ENCODE measurements at places on chromosomes 7 and 10.

DNA sequence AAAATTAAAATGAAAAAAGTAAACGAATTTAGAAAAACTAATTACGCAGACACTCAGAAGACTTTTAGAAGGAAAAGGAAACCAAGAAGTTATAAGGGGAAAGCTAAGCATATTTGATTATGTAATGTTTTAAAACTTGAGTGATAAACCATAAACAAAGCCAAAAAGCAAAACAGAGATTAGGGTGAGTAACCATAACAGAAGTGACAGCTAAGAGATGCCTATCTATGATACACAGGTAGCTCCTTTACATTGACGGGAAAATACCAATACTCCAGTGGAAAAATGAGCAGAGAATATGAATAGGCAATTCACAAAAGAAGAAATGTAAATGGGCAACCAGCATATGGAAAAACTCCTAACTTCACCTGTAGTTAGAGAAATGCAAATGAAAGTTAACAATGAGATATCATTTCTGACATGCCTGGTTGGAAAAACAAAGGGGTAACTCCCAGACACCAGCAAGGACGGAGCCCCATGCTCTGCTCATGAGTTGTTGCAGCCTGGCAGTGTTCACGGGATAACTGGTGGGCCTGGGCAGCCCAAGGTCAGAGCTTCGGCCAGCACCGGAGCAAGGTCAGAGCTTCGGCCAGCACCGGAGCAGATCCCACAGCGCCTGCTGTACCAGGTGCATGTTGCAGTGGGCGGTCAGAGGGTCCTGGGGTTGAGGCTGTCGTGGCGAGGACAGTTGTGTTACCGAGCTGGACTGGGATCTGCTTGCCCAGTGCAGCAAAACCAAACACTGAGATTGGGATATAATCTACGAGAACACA lies 58.9 kb downstream of the ALOX5 start:
- ATAC-seq: no peak

- ATAC-seq: no peak
Observed at GRCh38 chr10:49308881-49309280, 9.9 kb downstream of the C10orf71 start.

DNA sequence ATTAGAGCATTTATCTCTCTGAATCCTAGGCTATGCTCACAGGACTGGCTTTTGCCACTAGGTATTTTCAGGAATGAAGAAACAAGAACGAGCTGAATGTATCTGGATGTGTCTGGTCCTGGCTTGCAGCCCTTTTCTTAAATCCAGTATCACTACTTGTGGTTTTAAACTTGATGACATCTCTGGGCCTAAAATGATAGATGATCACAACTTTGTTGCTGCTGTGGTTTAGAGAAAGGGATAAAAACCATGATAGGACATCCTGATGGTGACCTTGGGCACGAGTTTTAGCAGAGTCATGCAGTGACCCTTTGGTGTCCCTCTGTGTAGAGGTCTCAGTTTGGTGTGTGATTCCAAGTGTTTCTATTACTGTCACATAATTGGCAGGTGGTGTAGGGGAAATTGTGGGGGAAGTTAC lies 31.7 kb upstream of the SEMA3C start:
- ATAC-seq: no peak

- ATAC-seq: no peak
Observed at GRCh38 chr10:120684226-120684625, 166.9 kb upstream of the WDR11 start.

GRCh38 chr7:92835261-92835850 lies 1.0 kb downstream of the CDK6 start:
- peak; percentile 15 for ATAC-seq

DNA sequence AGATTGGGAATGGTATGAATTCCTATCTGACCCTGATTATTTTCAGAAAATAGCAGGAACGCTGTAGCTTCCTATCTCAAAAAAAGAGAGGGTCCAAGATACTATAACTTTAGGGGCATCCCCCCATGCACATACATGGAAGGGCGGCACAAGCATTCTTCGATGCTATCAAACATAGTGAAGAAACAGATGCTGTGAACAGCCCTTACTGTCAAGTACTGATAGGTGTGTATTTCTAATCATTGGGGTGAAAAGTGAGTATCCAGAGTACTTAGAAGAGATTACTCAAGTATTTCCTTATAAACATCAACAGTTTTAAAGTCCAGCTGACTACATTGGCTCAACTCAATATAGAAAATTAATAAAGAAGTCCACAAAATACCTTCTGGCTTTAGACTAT lies 17.0 kb upstream of the NUP42 start:
- ATAC-seq: no peak

GRCh38 chr10:48449501-48450232 lies 143.2 kb downstream of the MAPK8 start:
- ATAC-seq: no peak

DNA sequence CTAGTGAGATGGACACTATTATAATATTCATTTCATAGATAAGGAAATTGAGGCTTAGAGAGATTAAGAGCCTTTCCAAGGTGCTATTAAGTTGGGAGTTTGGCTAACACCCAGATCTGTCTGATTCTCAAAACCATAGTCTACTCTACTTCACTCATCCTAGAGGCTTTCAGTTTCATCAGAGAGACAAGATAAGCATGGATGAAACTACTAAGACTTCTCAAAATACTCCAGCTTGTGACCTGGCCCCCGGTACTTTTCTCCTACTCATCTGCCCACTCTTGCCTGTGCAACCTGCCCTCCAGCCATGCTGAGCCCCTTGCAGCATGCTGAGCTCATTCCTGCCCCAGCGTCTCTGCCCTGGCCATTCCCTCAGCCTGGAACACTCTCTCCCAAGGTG lies 12.2 kb upstream of the SLC35B4 start:
- ATAC-seq: no peak

- peak; percentile 13 for ATAC-seq
Observed at GRCh38 chr7:2354939-2355704, 495 bp downstream of the EIF3B start.

DNA sequence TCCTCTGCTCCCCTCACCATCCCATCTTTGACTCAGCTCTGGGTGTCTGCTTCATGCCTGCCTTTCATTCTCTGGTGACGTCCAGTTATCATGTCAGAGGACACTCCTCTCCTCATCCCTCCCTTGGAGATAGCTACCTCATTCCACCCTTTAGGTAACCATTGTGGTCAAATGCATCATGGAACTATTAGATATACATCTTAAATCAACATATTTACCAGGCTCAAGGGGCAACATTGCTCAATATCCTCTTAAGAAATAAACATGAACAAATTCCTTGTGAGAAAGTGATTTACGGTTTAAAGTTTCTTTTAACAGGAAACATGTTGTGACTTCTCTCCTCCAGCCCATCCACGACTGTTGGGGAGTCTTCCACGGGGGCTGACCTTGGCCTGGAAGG lies 511.6 kb upstream of the IGFBP3 start:
- ATAC-seq: no peak

- ATAC-seq: no peak
Observed at GRCh38 chr7:84912993-84913635, 273.7 kb downstream of the SEMA3D start.

GRCh38 chr10:129755158-129755591 lies 208.9 kb downstream of the EBF3 start:
- ATAC-seq: no peak

- ATAC-seq: no peak
Observed at GRCh38 chr7:121228779-121229178, 100.0 kb upstream of the WNT16 start.

DNA sequence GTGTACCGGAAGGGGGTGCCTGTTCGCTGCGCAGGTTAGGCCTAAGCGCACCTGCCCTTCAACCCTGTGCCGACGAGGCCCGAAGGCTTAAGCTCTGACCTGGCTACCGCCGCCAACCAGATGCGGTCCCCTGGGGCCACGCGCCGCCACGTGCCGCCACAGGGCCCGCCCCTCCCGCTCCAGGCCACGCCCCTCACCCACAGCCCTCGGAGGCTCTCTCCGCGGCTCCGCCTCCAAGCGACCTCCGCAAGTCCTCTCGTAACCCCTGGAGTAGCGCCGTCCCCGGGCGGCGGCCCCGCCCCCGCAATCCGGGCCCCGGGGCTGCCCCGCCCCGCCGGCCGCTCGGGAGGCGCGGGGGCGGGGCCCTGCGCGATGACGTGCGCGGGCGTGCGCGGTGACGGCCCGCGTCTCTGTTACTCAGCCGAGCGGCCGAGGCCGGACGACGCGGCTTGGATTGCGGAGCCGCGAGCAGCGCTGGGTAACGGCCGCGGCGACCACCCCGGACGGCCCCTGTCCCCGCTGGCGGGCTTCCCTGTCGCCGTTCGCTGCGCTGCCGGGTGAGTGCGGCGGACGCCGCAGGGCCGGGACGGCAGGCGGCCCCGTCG lies at the start of gene MAPK8:
Gene MAPK8 (plus strand): TSS at position 413 of the 605 bp plus-strand sequence. CDS start 94,984 bp downstream, outside the sequence.
- ATAC-seq: peak; percentile 88

DNA sequence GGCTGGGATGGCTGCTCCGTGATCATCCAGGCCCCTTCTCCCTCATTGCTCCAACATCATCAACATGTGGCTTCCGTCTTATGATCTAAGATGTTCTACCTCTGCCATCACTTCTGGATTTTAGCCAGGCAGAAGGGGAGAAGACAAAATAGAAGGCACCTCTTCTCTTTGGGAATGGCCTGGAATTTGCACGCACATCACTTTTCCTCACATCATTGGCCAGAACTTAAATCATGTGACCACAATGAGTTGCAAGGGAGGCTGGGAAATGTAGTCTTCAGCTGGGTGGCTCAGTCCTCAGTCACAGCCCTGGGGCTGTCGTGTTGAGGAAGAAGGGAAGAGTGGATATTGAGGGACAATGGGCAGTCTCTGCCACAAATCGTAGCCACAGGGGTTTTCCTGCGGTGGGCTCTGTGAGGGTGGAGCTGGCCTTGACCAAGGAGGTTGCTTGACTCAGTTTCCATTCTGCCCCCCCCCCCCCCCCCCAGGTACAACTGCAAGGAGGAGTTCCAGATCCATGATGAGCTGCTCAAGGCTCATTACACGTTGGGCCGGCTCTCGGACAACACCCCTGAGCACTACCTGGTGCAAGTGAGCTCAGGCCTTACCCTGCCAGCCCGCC lies 50.3 kb downstream of the PALD1 start:
- peak; percentile 84 for ATAC-seq

DNA sequence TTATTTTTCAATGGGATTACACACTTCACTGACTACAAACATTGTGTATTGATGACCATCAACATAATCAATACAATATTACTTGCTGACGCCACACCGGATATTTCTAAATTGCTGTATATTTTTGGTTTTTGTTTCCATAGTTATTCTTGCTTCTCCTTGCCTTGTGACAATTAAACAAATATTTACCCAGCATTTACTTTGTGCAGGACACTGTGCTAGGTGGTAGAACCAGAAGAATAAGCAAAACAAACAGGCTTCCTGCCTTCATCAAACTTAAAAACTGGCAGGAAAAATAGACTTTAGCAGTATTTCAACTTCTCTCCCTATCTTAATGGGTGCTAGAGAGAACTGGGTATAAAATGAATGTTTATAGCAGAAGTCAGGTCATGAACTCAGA lies 50.6 kb downstream of the ZNF277 start:
- no peak for ATAC-seq

DNA sequence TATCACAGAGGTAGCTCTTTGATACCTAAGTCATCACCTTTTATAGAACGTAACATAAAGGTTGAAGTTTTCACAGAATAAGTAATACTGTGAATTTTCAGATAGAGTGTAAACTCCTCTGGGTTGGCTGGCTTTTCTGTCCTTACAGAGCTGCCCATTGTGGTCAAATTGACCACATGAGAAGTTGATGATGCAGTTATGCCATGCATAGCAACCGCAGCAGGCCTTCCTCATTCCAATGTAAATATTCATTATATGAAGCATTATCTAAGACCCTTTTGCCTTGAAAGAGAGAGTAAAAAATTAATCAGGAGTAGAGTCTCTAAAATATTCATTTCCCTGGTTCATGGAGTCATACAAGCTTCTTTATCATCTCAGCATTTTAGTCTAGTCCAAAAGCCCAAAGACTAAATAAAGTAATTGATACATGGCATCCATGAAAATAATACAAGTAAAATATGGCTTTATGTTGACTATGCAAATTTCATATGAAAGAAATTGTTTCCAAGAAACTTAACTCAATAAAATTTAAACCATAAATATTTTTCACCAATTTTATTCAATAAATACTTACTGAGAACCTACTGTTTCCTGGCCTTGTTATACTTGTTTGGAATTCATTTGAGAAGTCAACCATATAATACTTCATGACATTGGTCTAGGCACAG lies 516.4 kb downstream of the PCDH15 start:
- ATAC-seq: no peak

GRCh38 chr10:125543796-125544195 lies 139.2 kb downstream of the TEX36 start:
- ATAC-seq: no peak

DNA sequence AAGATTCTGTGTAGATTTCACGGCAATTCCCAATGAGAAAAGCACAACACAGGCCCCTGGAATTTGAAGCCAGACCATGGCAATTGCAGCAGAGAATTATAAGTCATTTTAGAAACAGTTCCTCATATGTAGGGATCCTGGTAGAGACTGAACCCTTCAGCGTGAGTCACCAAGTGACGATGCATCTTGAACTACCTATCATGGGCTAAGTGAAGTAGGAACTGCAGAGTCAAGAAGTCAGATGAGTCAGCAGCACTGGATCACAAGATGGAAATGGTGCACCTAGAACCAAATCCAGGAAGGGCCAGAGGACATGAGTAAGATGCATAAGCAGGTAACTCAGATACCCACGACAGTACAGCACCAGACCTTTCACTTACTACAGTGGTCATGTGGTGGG lies 140.0 kb upstream of the TPK1 start:
- ATAC-seq: no peak

All from motor neuron (in vitro differentiated cells).